CD4-positive, alpha-beta T cell (primary cell): ENCODE measurements at places on chromosomes 7 and 10. TPM values are rescaled to one million over a fixed set of nuclear protein-coding genes. Genes with fewer than 3 reads are reported as not detected.

DNA sequence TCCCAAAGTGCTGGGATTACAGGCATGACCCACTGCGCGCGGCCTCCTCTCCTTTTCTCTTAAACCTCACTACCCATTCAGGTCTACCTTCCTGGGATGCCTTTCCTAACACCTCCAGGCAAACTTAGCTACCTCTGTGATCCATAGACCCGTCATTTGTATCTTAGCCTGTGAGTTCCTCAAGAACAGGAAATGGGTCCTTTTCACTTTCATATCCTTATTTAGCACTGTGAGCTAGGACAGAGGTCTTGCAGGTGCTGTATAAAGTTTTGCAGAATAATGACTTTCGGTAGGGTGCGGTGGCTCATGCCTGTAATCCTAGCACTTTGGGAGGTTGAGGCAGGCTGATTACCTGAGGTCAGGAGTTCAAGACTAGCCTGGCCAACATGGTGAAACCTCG is 215.7 kb downstream of the RELN start:
- no peak overlapping the region for H3K27ac ChIP-seq
- H3K4me1 ChIP-seq, result no peaks in the 10 kb centered on the region
- H3K27me3 ChIP-seq, result peaks cover 2% of the 10 kb centered on the region
- H3K4me3 ChIP-seq, result no peak overlapping the region
- no peaks in the 10 kb centered on the region for H3K36me3 ChIP-seq

DNA sequence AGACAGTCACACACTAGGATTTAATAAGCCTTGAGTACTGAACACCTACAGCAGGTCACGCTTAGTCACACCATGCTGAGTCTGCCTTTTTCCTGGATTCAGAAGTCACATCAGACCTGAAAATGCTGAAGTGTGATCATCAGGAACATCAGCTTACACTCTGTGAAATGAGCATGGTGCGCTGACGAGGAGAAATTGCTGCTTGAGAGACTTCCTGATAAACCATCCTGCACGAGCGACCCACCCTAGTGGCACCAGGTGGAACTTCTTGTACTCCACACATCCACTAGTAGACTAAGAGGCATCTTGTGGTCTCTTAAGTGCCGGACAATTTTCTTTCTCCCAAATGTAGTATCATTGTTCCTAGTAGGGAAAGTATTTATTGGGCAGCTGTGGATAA is 51.8 kb upstream of the MRLN start:
- no peaks in the 10 kb centered on the region for H3K4me1 ChIP-seq
- peaks cover 79% of the 10 kb centered on the region for H3K36me3 ChIP-seq
- DNase-seq, result no peak
- no peaks in the 10 kb centered on the region for H3K27me3 ChIP-seq
- H3K27ac ChIP-seq, result no peak overlapping the region

GRCh38 chr10:4083509-4084003 is 298.5 kb upstream of the KLF6 start:
- H3K4me1 ChIP-seq, result peaks cover 29% of the 10 kb centered on the region
- no peaks in the 10 kb centered on the region for H3K27me3 ChIP-seq
- no peak for DNase-seq
- H3K27ac ChIP-seq, result no peak overlapping the region
- H3K36me3 ChIP-seq, result no peaks in the 10 kb centered on the region
- no peak overlapping the region for H3K4me3 ChIP-seq

DNA sequence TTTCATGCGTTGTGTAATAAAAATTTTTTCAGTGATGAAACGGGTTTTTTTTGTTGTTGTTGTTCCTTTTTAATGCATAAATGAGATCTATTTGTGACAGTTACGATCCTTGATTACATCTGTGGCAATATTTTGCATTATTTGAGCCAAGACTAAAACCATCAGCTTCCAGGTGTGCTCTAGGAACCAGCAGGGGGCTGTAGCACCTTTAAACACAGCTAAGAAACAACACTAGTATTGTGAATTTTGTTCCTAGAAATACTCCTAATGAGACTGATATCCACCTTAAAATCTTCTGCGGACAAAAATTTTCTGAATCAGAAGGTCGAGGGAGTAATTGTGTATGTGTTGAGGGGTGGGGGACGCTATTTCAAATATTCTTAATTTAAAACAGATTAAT is 52.6 kb downstream of the FGFBP3 start:
- no peaks in the 10 kb centered on the region for H3K27me3 ChIP-seq
- no peak overlapping the region for H3K27ac ChIP-seq
- no peak for DNase-seq
- no peaks in the 10 kb centered on the region for H3K4me1 ChIP-seq
- H3K36me3 ChIP-seq, result peaks cover 90% of the 10 kb centered on the region

DNA sequence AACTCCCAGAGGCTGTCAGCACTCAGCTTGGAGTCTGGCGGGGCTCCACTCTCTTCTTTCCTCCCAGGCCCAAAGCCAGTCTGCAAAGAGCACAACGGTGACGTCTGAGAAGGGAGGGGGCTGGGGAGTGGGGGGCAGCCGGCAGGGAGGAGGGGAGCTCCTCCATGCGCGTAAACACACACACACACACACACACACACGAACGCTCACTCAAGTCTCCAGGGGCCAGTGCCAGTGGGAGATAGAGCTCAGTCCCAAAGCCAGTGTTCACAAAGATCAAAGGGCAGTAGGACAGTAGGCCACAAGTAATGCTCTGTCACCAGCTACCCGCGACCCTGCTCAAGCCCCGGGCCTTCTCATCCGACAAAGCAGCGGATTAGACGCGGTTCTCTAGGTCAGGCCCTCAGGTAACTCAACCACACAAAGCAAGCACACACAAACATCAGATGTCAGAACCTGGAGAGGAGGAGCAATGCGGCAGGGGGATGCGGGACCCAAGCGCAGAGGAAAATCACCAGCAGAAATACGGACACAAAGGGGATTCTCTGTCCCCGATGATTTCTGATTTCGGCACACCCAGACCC is 19.9 kb downstream of the TCAF1 start:
- H3K27ac ChIP-seq, result no peak overlapping the region
- H3K27me3 ChIP-seq, result peaks cover 35% of the 10 kb centered on the region
- DNase-seq, result no peak
- H3K4me3 ChIP-seq, result no peak overlapping the region
- peaks cover 17% of the 10 kb centered on the region for H3K4me1 ChIP-seq

The LHPP gene
- total RNA-seq, result 19.6 TPM

GRCh38 chr10:114917459-114917858 is 20.5 kb upstream of the TRUB1 start:
- no peaks in the 10 kb centered on the region for H3K4me1 ChIP-seq
- no peak for DNase-seq
- peaks cover 1% of the 10 kb centered on the region for H3K27me3 ChIP-seq
- no peak overlapping the region for H3K27ac ChIP-seq
- no peak overlapping the region for H3K4me3 ChIP-seq
- no peaks in the 10 kb centered on the region for H3K36me3 ChIP-seq

The SCIN gene
- total RNA-seq, result 0.08 TPM

DNA sequence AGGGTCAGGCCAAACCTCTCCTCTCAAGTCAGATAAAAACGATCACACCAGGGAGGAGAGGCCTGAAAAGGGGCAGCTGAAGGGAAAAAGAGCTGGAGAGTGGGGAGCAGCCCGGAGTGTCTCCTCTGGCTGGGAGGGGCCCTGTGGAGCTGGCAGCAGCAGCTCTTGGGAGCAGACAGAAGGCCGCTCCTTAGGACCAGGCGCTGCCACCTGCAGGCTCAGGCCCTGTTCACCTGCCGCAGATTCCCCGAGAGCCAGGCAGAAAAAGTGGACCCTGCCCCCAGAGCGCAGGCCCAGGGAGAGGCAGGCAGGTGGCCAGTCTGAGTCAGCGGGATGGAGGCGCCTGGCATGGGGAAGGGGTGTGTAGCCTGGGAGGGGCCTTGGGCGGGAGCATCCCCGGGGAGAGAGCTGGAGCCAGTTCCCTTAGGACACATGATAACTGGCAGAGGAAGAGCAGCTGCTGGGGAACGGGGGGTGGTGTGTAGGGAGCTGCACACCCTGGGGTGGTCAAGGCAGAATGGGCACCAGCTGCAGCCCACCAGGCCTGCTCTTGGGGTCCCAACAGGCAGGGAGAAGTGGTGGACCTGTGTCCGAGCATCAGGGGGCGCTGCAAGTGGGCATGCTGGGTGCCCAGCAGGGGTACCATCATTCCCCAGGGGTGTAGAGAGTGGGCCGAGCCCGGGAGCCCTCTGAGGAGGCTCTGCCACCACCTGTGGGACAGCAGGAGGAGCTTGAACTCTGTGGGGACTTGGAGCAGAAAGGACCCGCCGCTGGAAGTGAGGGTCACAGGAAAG is 177.2 kb upstream of the RHEB start:
- no peak overlapping the region for H3K4me3 ChIP-seq
- no peaks in the 10 kb centered on the region for H3K4me1 ChIP-seq

The PNLIPRP3 gene
- total RNA-seq, result not detected

The NEUROD6 gene
- total RNA-seq, result not detected

- H3K36me3 ChIP-seq, result no peaks in the 10 kb centered on the region
- H3K27ac ChIP-seq, result no peak overlapping the region
- peaks cover 5% of the 10 kb centered on the region for H3K4me1 ChIP-seq
- no peaks in the 10 kb centered on the region for H3K27me3 ChIP-seq
- no peak overlapping the region for H3K4me3 ChIP-seq
- no peak for DNase-seq
These were observed 76.2 kb upstream of the CCDC71L start for GRCh38 chr7:106737202-106737562.

The THSD7A gene
- not detected for total RNA-seq

The ZNF679 gene
- total RNA-seq, result not detected

The HOXA5 gene
- not detected for total RNA-seq

The MINDY4 gene
- total RNA-seq, result 0.60 TPM

DNA sequence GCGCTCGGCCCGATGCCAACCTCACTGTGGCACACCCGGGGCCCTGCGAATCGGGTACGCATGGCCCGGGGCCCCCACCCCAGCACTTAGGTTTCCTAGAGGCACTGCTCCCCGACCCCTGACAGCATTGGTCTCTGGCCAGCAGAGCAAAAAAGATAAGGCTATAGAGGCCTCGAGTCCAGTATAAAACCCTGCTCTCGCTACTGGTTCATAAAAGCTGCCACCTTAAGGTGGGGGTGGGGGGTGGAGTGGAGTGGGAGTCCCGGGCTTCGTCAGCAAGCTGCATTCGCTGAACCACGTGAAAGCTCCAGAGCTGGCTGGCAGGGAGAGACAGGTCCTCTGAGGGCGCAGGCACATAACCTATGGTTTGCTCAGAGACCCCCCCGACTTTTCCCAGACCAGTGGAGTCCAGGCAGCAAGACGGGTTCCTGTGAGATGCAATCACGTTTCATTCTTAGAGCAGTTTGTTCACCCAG is 1.3 kb downstream of the KAZALD1 start:
- peaks cover 49% of the 10 kb centered on the region for H3K27me3 ChIP-seq
- H3K4me1 ChIP-seq, result peaks cover 61% of the 10 kb centered on the region
- no peak for DNase-seq
- no peak overlapping the region for H3K27ac ChIP-seq
- no peaks in the 10 kb centered on the region for H3K36me3 ChIP-seq
- H3K4me3 ChIP-seq, result peak overlapping the region; percentile 30

The FZD1 gene
- 0.28 TPM for total RNA-seq

The PHKG1 gene
- total RNA-seq, result 9.7 TPM

The CLCN1 gene
- not detected for total RNA-seq
